Muscle of arm (tissue), 14 donors: ENCODE measurements at places on chromosomes 4 and X.

GRCh38 chr4:166318810-166319525 is 445.9 kb downstream of the TLL1 start:
- no peak for DNase-seq

- no peak for DNase-seq
Measured at GRCh38 chr4:159188646-159189045, 85.8 kb downstream of the RAPGEF2 start.

- DNase-seq: no peak
Measured at GRCh38 chr4:120672558-120673147, 249.9 kb downstream of the PRDM5 start.

DNA sequence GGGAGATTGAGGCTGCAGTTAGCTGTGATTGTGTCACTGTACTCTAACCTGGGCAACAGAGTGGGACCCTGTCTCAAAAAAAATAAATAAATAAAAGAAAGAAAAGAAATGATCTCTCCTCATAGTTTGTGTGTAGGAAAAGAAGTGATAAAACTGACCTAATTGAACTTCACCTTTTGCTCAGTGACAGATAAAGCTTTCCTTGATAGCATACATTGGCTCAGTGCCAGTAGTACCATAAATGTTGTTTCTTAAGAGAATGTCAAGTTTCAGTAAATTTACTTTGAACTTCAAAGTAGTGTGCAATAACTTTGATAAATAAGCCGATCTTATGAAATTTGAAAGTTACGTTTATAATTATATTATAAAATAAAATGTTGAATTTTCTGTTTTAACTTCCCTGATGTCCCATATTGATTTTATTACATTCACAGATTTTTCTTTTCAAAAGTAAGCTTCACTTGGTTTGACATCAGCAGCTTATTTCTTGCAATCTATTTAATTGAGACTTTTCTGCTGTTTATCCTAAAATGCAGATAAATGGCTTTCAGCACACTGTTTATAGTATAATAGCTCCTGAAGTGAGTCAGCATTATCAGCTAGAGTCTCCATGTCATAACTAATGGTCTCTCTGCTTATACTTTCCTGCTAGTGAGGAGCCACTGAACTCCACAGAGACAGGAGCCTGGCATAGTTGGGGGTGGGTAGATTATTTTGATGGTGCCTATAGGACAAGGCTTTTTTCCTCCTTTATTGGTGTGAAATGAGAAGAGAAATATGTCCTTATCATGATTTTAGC is 330.1 kb downstream of the BMPR1B start:
- no peak for DNase-seq

DNA sequence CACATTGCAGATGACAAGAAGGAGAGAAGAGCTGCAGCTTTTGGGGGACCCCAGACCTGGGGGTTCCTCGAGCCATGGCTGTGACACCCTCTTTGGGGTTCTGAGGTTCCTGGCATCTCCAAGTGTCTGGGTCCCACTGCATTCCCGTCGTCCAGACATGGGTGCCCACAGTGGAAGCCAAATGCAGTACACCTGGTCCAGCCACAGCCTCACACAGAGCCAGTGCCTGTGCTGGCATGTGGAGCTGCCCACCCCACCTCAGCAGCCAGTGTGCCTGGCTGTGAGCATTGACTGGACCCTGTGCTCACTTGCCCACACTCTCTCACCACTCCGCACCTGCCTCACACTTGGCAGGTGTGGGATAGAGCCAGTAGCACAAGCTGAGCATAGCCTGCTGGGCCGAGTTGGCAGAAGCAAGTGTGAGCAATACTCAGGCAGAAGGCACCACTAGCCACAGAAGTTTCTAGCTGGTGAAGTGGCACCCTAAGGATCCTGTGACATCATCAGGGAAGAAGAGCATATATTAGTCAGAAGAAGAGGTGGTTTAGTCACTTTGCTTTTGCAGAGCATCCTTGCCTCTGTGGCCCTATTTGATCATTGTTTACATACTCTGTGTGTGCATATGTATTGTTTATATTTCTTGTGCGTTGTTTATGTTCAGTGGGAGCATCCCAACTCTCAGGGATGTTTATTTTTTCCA is 65.0 kb upstream of the MAGEB2 start:
- no peak for DNase-seq

DNA sequence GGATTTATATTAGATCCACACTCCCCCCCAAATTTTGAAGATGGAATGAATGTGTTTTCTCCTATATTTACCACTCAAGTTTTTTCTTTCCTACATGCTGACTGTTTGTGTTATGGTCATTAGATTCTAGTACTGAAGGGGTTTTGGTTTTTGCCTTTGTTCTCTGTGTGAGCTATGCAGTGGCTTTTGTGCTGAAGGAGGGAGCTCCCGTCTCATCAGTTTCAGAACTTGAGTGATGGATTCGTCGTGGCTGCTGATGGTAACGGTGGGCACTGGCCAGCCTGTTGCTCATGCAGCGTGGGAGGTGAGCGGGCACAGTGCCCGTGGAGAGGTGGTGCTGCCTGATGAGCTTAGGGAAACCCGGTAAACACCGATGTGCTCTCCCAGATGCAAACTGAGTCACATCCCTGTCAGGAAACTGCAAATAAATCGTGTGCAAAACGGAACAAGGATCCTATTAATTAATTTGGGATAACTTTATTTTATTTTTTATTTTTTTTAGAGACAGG is 101.5 kb downstream of the SORBS2 start:
- DNase-seq: no peak

DNA sequence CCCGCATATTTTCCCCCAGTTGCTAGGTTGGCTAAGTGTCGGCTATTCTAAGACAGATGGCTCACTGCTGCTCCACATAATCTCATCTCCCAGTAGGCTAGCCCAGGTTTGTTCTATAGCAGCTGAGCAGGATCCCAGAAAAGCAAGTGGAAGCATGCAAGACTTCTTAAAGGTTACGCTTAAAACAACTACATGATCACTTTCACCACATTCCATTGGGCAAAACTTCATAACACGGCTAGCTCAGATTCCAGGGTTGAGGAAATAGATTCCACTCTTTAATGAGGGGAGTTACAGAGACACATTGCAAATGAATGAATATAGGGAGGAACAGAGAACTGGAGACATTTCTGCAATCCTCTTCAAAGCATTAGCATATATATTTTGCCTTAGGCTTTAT is 12.9 kb upstream of the RAB33B start:
- no peak for DNase-seq

GRCh38 chr4:54315561-54316538 is 86.8 kb downstream of the PDGFRA start:
- DNase-seq: no peak

DNA sequence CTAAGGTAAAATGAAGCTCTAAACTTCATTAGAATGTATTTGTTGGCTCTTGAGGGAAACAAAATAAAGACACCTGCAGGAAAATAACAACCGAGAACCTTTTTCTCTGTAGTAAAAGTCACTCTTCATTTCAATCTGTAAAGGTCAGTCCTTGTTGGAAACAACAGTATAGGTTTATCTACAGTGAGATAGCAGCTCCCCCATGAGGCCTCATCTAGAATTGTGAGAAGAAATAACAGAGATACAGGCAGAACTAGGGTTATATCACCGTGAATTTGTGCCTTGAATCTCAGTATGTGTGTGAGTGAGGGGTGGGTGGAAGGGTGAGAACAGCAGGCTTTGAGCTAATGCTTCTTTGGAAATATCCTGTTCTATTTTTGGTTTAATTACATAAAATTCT is 107.8 kb upstream of the FMR1 start:
- DNase-seq: peak; percentile 36

DNA sequence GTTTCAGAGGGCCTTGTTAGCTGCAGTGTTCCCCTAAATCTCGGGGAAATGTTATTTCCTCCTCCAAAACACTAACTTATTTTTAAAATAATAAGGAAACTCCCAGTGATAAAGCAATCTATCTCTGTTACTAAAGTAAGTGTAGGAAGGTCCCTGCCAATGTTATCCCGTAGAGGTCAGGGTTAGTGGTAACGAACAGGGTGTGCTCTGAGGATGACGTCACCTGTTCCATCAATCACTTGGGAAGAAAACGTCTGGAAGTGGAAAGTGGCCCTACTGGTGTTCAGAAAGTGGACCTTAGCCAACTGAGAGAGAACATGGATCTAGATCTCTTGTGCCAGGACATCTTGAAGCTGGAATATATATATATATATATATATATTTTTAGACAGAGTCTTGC is 249.5 kb downstream of the BCOR start:
- no peak for DNase-seq

- DNase-seq: peak; percentile 59
Measured at GRCh38 chrX:153554519-153555167, 37.2 kb downstream of the ATP2B3 start.

DNA sequence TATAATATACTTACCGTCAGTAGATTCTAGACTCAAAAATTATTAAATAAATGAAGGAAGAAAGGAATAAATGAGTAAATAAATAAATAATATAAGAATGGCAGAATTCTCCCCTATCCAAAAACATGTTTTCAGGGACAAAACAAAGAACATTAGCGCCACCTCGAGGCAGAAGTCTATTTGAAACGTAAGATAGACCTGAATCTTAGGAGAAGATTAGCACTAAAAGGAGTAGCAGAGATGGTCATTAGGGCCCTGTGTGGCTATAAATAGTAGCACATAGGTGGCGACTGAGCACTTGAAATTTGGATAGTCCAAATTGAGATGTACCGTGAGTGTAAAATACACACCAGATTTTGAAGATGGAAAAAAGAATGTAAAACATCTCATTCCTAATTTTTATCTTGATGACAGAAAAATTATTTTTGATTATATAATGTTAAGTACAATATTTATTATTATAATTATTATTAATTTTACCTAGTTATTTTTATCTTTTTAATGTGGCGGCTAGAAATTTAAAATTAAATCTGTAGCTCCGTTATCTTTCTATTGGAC is 24.3 kb upstream of the SRD5A3 start:
- DNase-seq: peak; percentile 82

DNA sequence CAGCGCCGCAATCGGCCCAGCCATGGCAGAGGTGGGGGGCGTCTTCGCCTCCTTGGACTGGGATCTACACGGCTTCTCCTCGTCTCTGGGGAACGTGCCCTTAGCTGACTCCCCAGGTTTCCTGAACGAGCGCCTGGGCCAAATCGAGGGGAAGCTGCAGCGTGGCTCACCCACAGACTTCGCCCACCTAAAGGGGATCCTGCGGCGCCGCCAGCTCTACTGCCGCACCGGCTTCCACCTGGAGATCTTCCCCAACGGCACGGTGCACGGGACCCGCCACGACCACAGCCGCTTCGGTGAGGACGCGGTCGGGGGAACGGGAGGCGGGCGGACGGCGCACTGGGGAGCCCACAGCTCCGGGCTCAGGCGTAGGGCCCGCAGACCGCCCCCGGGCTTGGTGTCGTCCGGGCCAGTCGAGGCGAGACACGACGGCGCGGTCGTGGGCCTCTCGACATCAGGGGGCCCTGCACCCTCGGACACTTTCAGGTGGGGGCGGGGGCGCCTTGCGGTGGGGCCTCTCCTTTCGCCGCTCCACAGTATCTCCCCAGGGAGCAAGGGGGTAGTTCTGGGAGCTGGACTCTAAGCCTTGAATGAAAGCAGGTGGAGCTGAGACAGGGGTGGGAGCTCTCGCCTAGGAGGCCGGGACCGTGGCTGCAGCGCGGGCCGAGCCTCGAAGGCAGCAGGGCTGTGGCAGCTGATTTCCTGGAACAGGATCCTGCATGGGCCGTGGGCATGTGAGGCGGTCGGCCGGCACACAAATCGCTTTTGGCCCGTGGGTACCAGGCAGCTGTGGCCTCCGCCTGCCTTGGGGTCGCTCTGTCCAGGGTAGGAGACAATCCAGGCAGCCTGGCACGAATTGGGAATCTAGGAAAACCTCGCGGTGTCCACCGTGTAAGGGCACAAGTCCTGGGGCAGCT is 722 bp downstream of the FGF16 start:
- no peak for DNase-seq

DNA sequence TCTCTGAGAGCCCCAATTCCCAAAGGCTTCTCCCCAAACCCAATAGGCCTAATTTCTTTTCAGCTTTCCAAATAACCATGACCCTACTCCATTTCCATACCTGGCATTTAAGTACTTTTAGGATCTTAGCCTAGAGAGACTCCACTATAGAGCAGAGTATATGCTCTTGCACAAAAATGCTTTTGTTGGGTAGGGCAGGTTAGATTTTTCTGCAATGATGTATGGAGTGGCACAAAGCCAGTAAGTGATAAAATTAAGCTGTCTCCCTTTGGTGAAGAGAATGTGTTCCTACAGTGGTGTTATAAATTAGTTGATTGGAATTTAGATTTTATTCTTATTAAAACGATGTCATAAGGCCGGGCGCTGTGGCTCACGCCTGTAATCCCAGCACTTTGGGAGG is 124.9 kb downstream of the INPP4B start:
- DNase-seq: no peak

DNA sequence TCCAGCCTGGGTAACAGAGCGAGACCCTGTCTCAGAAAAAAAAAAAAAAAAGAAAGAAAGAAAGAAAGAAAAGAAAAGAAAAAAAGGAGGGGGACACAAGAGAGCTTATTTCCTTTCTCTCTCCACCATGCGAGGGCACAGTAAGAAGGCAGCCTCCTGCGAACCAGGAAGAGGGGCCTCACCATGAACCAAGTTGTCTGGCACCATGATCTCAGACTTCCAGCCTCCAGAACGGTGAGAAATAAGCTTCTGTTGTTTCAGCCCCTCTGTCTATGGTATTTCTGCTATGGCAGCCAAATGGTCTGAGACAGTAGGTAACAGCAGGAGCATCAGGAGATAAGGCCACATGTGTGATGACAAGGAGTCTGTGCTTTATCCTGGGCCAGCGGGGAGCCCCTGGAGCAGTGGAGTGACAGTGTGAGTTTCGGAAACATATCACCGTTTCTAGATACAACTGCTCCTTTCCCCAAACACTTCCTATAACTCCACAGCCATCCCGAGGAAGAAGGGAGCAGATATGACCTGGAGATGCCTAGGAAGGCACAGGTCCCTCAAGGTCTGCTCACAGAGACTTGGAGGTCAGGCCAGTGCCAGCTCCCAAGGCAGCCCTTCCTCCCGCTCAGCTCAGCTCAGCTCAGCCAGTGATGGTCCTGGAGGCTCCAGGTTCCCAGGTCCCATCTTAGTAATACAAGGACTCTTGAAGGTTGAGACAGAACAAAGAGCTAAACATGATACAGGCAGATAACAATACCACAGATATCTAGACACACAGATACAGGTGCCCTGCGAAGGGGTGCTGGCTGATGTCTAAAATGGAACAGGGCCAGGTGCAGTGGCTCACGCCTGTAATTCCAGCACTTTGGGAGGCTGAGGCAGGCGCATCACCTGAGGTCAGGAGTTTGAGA is 17.7 kb downstream of the JAKMIP1 start:
- DNase-seq: no peak

GRCh38 chr4:92368653-92369052 is 64.9 kb downstream of the GRID2 start:
- DNase-seq: no peak

DNA sequence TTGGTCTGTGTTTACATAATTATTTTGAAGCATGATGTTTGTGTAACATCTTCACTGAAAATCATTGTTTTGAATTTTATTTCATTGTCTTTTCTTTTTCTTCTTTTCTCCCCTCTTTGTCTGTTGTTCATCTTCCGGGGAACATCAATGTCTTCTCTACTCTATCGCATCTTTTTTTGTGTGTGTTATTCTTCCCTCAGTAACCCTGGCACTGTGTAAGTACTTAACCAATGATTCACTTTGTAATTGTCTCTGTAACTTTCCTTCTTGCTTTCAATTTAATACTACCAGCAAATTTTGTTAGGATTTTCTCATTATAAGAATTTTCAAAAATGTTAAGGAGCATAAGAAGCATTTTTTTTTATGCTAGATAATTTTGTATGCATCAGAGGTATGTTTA is 130.8 kb downstream of the PDLIM5 start:
- no peak for DNase-seq

GRCh38 chr4:3786196-3786869 is 20.1 kb downstream of the ADRA2C start:
- DNase-seq: peak; percentile 27

GRCh38 chrX:121802881-121803412 is 755.5 kb downstream of the GLUD2 start:
- DNase-seq: no peak
